ENCODE measurements at places on chromosomes 4 and X.

- DNase-seq, result no peak
These were observed 99.0 kb downstream of the PHKA2 start for GRCh38 chrX:18884916-18885315.

- no peak for DNase-seq
These were observed 685.8 kb downstream of the GABRG1 start for GRCh38 chr4:45438047-45438446.

GRCh38 chrX:78687586-78687985 lies 28.5 kb upstream of the RTL3 start:
- no peak for DNase-seq

DNA sequence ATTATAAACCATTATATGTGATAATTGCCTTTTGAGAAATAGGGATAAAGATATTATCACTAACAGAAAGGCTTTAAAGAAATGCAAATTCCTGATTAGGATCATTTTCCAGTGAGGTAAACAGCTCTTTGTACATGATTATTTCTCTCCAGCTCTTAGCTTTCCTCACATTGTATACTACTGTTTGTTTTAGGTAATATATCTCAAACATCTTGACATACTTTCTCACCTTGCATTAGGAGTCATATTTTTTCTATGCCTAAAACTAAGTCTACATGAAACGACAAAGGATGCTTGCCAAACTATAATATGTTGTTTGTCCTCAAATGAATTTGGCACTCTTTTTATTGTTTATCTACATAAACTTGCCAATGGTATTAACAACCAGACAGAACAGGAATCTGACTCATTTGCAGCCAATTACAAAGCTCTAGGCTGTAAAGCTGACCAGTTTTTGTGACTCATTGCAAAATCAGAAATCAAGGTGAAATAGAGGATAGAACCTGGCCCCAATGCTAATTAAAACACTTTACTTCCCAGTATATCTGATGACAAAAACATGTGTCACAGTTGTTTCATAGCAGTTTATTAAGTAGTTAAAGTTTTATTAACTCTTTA lies 107.0 kb downstream of the IQCM start:
- DNase-seq, result no peak
